ENCODE measurements at places on chromosomes 3 and 15.

DNA sequence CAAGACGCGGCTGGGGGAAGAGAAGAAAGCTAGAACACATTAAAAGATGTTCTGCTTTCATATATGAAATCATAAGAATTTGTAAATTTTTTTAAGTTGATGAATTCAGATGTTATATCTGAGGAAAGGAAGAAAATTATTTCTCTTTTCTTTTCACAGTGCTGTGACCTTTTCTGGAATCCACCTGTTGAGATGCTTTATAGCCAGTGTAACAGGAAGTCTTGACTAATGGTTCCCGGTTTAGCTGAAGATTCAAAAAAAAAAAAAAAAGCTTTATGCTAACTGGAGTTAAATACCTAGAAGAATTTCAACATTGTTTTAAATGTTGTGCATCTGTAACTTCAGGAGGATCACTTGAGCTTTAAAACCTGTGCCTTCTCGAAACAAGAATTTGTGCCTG, 9.9 kb downstream of the GTPBP8 start:
- no peak overlapping the region for H3K27ac ChIP-seq
- no peaks in the 10 kb centered on the region for H3K4me1 ChIP-seq
- no peaks in the 10 kb centered on the region for H3K27me3 ChIP-seq
- no peak for DNase-seq
- no peaks in the 10 kb centered on the region for H3K36me3 ChIP-seq

- no peaks in the 10 kb centered on the region for H3K4me1 ChIP-seq
- no peak for DNase-seq
- H3K27me3 ChIP-seq = no peaks in the 10 kb centered on the region
- no peaks in the 10 kb centered on the region for H3K36me3 ChIP-seq
Observed at GRCh38 chr3:159380891-159381290, 579.0 kb downstream of the MFSD1 start.

- H3K27me3 ChIP-seq = no peaks in the 10 kb centered on the region
- DNase-seq = peak; percentile 35
- H3K4me3 ChIP-seq = no peak overlapping the region
- peak overlapping the region; percentile 6 for H3K27ac ChIP-seq
Observed at GRCh38 chr3:27568393-27568792, 84.2 kb upstream of the SLC4A7 start.

DNA sequence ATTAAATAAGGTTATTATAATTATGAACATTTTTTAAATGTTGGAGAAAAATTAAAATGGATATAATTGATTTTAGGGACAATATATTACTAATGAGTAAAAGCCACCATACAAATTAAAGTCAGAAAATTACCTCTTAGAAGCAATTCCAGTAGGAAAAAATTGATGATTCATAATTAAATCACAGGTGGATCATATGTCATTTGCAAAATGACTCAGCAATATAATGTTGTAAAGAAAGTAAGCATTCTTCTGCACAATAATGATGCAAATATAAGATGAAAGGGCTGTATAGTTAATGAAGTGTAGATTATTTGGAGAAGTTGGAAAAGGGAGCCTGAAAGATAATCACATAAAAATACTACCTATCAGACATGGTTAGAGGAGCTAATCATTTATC, 25.8 kb downstream of the ZPLD1 start:
- no peak for DNase-seq
- H3K27ac ChIP-seq = no peak overlapping the region
- no peaks in the 10 kb centered on the region for H3K27me3 ChIP-seq
- H3K36me3 ChIP-seq = no peaks in the 10 kb centered on the region

DNA sequence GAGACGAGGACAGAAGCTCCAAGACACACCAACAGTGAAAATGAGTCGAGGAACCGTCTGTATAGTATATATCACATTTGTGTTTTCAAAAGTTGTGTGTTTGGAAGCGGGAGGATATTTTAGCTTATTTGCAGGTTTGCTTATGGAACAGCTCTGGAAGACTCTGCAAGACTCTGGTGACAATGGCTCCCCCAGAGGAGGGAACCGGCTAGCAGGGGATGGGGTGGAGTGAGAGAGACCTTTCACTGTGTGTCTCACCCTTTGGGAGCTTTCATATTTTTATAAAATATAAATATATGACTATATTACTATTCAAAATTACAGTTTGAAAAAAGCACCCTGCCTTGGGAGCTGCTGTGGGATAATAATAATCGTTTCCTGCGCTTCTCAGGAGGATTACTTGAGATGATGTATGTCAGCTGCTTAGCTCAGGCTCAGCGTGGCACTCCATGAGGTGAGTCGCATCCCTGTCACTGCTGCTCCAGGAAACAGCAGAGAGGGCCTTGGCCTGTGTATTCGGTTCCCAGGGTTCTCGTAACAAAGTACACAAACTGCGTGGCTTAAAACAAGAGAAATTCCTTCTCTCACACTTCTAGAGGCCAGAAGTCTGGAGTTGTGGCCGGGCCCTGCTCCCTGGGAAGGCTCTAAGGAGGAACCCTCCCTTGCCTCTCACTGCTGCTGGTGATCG, 183.9 kb downstream of the FAM43A start:
- H3K27ac ChIP-seq = no peak overlapping the region
- peaks cover 32% of the 10 kb centered on the region for H3K4me1 ChIP-seq
- H3K27me3 ChIP-seq = peaks cover 5% of the 10 kb centered on the region
- H3K4me3 ChIP-seq = no peak overlapping the region
- no peak for DNase-seq
- H3K36me3 ChIP-seq = peaks cover 5% of the 10 kb centered on the region

- no peaks in the 10 kb centered on the region for H3K27me3 ChIP-seq
- H3K4me1 ChIP-seq = no peaks in the 10 kb centered on the region
- DNase-seq = no peak
- H3K36me3 ChIP-seq = no peaks in the 10 kb centered on the region
- H3K27ac ChIP-seq = no peak overlapping the region
Observed at GRCh38 chr3:23442598-23443383, 239.7 kb downstream of the UBE2E2 start.

DNA sequence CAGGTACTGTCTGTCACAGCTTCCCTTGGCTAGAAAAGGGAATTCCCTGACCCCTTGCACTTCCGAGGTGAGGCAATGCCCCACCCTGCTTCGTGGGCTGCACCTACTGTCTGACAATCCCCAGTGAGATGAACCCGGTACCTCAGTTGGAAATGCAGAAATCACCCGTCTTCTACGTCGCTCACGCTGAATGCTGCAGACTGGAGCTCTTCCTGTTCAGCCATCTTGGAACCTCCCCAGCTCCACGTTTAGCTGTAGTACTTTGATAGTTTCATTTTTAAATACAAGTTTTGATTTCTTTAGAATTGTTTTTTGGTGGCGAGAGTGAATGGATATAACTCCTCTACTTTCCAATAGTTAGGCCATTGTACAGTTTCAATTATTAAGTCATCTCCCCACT, 17.8 kb upstream of the HDGFL3 start:
- no peaks in the 10 kb centered on the region for H3K4me1 ChIP-seq
- no peak overlapping the region for H3K4me3 ChIP-seq
- no peak overlapping the region for H3K27ac ChIP-seq
- H3K27me3 ChIP-seq = no peaks in the 10 kb centered on the region
- H3K36me3 ChIP-seq = peaks cover 36% of the 10 kb centered on the region
- DNase-seq = no peak

- H3K4me3 ChIP-seq = no peak overlapping the region
- peaks cover 6% of the 10 kb centered on the region for H3K36me3 ChIP-seq
- peak overlapping the region; percentile 31 for H3K27ac ChIP-seq
Observed at GRCh38 chr15:70505411-70505919, 257.9 kb downstream of the UACA start.

- H3K27ac ChIP-seq = no peak overlapping the region
- H3K4me3 ChIP-seq = no peak overlapping the region
- DNase-seq = no peak
- H3K36me3 ChIP-seq = peaks cover 6% of the 10 kb centered on the region
Observed at GRCh38 chr3:183443395-183444385, 15.3 kb upstream of the MCF2L2 start.

DNA sequence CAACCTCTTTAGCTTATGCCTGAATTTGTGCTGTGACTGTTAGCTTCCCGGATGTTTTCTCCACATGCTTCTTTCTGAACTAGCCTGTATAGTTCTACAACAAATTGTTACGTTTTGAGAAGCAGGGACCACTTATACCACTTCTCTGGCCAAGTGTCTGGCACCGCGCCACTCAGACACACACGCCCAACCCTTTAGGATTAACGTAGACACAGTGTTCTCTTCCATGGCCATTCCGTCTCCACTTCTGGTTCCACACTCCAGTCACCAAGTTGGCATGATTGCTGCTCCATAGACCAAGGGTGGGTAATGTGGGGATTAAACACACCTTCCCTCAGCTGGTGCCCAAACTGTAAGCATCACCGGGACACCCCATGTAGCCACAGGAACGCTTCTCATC, 755 bp upstream of the TMEM108 start:
- H3K36me3 ChIP-seq = no peaks in the 10 kb centered on the region
- no peaks in the 10 kb centered on the region for H3K27me3 ChIP-seq
- no peak for DNase-seq

DNA sequence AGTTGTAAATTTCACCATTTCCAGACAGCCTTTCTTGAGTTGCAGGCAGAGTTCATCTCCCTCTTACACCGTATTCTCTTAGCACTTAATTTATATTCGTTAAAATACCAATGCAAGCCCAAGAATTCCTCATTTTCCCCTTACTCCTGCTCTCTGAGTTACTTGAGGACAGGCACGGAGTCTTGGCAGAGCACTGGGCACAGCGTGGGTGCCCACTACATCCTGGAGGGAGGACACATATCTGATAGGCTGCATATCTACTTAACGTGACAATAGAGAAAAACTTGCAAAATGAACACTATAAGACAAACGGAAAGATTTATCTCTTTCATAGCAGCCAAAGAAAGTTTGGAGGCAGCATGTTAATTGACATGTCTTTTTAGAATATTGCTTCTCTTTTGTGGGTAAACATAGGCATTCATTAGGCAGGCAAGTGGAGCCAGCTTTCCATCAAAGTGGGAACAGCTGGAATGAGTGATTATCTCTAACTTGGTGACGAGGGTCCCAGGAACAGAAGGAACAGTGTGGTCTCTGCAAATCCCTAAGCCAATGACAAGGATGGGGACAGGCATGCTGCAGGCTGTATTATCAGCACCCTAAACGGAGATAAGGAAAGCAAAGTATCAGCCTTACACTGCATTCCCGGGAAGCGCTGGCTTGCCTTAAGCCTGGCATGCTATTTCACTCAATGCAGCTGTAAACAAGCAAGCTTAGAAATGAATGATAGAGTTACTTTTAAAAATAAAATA, 116.5 kb downstream of the RTP4 start:
- no peak overlapping the region for H3K4me3 ChIP-seq
- no peaks in the 10 kb centered on the region for H3K4me1 ChIP-seq

GRCh38 chr15:49953421-49953820, 165.6 kb downstream of the ATP8B4 start:
- DNase-seq = no peak
- no peaks in the 10 kb centered on the region for H3K36me3 ChIP-seq
- H3K4me1 ChIP-seq = no peaks in the 10 kb centered on the region
- H3K27me3 ChIP-seq = peaks cover 2% of the 10 kb centered on the region

DNA sequence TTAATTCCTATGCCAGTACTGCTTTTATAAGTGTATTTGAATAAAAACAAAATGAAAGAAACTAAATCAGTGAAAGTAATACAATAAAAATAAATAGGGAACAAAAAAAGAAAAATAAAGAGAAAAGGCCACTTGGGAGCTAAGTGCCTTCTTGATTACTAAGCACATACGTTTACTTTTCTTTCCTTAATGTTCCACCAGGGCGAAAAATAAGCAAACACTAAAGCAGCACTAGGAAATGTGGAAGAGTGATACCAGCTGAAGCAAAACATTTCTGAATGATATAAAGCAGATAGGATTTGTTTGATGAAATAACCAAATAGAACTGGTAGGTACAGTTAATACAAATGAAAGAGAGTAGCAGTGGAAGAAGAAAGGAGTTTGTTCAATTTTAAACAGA, 132.8 kb upstream of the ZPLD1 start:
- DNase-seq = no peak
- peaks cover 31% of the 10 kb centered on the region for H3K4me1 ChIP-seq
- H3K36me3 ChIP-seq = no peaks in the 10 kb centered on the region
- peak overlapping the region; percentile 91 for H3K27ac ChIP-seq
- H3K27me3 ChIP-seq = no peaks in the 10 kb centered on the region

DNA sequence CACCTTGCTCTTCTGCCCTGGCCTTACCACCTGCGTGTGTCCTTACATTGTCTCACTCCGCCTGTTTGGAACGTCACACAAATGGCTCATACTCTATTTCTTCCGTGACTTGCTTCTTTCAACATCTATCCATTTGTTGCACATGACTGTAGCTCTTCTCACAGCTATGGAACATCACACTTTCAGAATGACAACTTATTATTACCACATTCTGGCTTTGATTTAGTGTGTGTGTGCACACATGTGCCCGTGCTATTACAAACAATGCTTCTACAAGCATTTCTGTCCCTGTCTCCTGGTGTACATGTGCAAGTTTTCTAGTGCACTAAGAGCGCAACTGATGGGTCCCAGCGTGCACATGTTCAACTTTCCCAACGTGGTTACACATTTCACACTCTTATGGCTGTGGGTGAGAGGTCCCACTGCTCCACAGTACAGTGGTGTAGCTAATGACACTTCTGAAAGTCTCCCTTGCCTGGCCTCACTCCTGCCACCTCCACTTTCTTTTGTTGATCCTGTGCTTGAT, 37.8 kb downstream of the PTH1R start:
- H3K4me1 ChIP-seq = no peaks in the 10 kb centered on the region
- DNase-seq = no peak
- no peak overlapping the region for H3K4me3 ChIP-seq
- H3K36me3 ChIP-seq = peaks cover 16% of the 10 kb centered on the region
- H3K27ac ChIP-seq = no peak overlapping the region
- H3K27me3 ChIP-seq = no peaks in the 10 kb centered on the region
